ENCODE measurements at places on chromosomes 7 and 10.

GRCh38 chr10:102646610-102647442 is 2.5 kb downstream of the TRIM8 start:
- no peak for DNase-seq

GRCh38 chr10:126009650-126010049 is 113.3 kb downstream of the FANK1 start:
- no peak for DNase-seq

DNA sequence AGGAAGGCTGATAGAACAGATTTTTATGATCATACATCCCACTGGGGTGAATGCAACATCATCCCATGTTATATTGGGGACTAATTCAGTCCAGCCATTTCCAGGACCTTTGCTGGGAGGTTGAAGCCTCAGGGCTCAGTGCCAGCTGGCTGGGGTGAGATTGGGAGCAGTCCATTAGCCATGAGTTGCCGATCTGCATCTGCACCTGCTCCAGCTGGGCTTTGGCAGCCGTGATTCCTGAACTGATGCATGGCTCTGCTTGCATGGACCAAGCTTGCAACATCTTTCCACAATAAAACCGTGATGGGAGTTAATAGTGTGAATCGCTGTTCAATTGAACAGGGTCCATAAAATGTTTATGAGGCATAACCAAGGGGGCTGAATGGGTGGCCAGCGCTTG is 346.9 kb downstream of the TYW1 start:
- no peak for DNase-seq

GRCh38 chr10:103060575-103060974 is 132.5 kb downstream of the NT5C2 start:
- no peak for DNase-seq

DNA sequence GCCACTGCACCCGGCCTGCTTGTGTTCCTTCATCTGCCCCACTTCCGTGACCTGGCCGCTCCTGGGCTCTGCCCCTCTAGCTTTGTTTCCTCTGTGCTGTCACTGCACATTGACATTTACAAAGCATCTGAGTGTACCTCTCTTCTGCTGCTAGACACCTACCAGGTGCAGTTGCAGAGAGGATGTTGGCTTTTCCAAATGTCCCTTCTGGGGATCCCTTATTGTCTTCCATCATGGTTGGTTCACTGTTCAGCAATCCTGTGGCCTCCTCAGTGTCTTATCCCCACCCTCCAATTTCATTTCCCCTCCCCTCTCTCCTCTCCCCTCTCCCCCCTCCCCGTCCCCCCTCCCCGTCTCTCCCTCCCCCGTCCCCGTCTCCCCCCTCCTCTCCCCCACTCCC is 13.8 kb downstream of the VWA2 start:
- DNase-seq: no peak

- DNase-seq: no peak
Observed at GRCh38 chr7:72919256-72919775, 5.6 kb upstream of the POM121 start.

- DNase-seq: no peak
Observed at GRCh38 chr7:50818324-50818723, 35.6 kb upstream of the GRB10 start.

DNA sequence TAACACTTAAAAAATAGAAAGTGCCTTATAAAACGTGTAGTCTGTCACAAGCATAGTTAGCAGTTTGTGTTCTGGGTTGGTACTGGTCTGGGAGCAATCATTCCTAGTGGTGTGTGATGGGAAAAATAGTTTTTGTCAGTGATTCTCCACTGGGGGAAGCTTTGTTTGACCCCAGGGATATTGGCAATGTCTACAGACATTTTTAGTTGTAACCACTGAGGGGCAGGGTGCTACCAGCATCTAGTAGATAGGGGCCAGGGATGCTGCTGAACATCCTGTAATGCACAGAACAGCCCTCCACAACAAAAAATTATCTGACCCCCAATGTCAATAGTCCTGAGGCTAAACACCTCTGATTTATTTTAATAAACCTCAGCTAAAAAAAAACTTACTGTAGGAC is 51.6 kb upstream of the CREB5 start:
- DNase-seq: no peak

DNA sequence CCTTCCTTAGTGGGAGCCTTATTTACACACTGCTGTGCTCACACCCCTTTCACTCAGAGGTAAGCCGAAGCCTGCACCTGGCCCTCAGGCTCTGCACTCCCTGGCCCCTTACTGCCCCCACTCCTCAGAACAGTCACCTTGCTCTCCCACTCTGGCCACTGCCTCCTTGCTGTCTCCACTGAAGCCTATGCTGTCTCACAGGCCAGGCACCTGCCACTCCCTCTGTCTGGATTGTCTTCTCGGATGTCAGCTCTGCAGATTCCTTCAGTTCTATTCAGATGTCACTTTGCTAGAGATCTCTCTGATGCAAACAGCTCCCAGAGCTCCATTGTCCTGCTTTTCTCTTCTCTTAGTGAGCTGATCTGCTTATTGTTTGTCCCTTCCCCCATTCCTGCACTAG is 390.7 kb downstream of the DPP6 start:
- DNase-seq: no peak

DNA sequence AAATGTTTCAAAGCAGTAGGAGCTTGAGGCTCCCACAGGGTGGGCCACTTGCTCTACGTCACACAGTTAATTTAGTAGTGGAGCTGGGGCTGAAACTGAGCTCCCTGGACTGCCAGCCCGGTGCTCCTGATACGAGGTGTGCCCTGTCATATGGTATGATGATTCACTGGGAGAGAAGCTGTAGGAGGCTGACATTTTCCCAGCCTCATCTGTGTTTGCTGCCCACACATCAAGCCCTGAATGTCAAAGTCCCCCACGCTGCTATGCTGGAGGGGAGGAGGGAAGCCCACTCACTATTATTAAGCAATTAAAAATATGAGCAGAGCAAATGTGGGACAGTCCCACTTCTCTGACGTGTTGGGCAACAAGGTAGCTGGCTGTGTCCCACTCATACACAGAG is 81.2 kb upstream of the SORCS3 start:
- no peak for DNase-seq

- DNase-seq: no peak
Observed at GRCh38 chr7:115782696-115783490, 247.7 kb downstream of the TFEC start.

- DNase-seq: no peak
Observed at GRCh38 chr7:78496096-78496630, 697.6 kb downstream of the PHTF2 start.

DNA sequence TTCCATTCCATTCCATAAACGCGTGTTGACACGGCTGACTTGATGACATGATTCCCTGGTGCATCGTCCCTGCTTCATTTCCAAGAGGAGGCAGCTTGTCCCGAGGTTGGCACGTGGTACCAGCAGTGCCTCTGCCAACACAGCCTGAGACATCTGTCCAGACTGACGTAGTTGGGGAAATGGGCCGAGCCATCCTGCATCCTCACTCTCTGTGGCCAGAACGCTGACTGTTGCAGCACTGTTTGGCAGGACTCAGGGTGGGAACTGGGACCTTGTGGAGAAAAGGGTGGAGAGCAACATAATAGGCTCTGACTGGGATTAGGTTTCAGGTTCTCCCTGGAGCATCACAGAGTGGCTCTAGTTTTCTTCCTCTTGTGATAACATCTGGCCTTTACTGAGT is 118.6 kb upstream of the BTBD16 start:
- no peak for DNase-seq

- no peak for DNase-seq
Observed at GRCh38 chr7:137142376-137142775, 201.2 kb downstream of the PTN start.

DNA sequence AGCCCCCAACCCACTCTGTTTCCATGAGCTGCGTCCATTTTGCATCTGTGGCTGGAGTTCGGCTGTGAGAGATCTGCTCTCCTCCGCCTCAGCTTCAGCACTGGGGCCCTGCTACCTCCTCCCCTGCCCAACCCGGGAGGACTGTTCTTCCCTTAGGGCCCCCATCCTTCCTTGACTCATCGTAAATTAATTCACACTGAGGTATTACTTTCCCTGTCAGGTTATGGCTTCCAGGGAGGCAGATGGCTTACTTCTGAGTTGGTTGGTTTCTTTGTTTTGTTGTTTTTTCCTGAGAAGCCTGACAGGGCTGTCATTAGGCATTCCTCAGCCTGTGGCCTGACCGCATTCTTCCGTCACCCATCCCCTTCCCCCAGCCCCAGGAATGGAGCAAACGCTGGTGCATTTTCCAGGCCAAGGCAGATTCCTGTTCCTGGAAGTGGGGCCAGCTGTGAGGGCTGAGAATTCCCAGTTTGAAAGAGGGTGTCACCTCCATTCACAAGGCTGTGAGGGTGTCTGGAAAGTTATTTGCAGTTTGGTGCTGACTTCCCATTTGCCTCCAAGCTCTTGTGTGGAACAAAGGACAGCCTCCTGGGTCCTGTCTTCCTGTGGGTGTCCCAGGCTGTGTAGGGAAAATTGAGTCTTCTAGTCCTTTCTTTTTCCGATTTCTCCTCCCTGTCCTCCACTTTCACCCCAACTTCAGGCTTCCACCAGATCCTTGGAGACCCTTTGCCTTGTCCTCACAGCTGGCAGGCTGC is 11.7 kb downstream of the CPA5 start:
- DNase-seq: no peak

GRCh38 chr10:12394241-12395033 is 45.1 kb downstream of the CAMK1D start:
- DNase-seq: no peak

DNA sequence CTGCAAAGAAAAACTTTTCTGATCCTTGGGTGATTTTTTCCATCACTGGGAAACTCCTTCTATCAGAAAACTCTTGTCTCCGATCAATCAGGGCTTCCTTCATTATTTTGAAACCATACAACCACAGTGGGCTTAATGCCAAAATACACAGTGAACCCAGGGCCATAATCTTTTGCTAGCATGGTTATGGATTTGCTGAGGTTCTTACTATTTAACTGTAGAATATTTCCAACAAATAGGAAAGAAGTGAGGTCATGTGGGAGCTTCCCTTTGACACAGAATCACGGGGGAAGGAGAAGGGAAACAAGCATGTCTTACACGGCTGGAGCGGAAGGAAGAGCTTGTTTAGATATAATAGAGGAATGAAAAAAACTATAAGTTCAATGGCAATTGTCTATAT is 1241.7 kb downstream of the REEP3 start:
- DNase-seq: no peak

- no peak for DNase-seq
Observed at GRCh38 chr10:131841661-131842139, 59.1 kb upstream of the PPP2R2D start.

GRCh38 chr10:81928119-81928518 is 53.1 kb downstream of the NRG3 start:
- DNase-seq: no peak

Data from activated CD8-positive, alpha-beta memory T cell treated with anti-CD3 and anti-CD28 coated beads for 4 hours (primary cell).